ENCODE measurements at places on chromosomes 11 and 22. TPM values are rescaled to one million over a fixed set of nuclear protein-coding genes. Genes with fewer than 3 reads are reported as not detected.

Gene HPS4
- 29.1 TPM for total RNA-seq

Gene LPXN
- total RNA-seq: 10.1 TPM

Gene KCNJ1
- not detected for total RNA-seq

Gene CRYBB2
- not detected for total RNA-seq

Gene TYR
- total RNA-seq: not detected

Gene CD3G
- not detected for total RNA-seq

Gene MUC5B
- not detected for total RNA-seq
